ENCODE measurements at places on chromosomes 16 and 17.

DNA sequence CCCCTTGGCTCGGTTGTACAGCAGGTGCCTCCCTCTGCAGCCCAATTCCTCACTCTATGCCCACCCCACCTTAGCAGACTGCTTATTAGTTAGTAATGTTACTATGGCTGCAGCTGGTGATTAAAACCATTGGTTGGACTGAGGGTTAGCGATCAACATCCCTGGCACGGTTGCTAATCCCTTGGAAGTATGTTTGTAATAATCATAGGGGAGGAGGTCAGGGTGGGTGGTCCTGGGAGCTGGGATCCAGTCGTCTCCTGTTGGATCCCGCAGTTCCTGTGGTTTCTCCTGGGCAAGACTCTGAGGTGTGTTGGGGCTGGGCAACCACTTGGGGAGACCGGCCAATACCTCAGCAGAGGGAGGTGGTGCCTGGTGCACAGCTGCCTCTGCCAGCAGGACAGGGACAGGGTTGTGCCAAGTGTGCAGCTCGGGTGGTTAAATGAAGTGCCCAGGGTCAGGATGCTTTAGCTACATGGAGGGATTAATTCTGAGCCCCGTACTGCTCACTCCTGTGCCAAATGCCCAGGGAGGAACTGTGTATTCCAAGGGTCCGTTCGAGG, 38.0 kb downstream of the FZD2 start:
- DNase-seq: no peak

DNA sequence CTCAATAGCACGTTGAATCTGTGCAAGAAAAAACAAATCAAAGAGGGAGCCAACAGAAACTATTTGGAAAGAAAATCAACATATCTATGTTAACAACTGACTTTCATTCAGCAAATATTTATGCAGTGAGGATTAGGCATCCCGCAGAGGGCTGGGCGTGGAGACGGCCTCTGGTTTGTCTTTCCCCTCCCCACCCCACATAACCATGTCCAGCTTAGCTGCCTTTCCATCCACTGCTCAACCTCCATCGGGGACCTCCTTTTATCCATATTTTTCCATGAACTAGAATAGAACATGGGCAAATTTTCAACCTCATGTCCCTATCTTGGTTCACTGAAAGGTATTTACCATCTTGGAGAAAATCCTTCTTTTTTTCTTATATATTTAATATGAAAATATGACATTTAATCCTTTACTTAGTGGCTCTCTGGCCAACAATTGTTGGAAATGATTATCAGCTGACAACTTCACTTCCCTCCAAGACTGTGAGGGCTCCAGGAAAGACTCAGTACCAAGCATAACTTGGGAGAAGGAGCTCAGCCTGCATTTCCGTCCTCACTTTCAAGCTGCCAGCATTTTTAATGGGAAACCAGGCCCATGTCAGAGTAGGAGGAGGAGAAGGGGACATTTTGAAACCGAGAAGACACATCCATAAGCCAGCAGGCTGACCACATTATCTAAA, 462.6 kb upstream of the MAF start:
- DNase-seq: no peak

GRCh38 chr16:88504489-88505404, 51.7 kb downstream of the ZFPM1 start:
- DNase-seq: no peak

DNA sequence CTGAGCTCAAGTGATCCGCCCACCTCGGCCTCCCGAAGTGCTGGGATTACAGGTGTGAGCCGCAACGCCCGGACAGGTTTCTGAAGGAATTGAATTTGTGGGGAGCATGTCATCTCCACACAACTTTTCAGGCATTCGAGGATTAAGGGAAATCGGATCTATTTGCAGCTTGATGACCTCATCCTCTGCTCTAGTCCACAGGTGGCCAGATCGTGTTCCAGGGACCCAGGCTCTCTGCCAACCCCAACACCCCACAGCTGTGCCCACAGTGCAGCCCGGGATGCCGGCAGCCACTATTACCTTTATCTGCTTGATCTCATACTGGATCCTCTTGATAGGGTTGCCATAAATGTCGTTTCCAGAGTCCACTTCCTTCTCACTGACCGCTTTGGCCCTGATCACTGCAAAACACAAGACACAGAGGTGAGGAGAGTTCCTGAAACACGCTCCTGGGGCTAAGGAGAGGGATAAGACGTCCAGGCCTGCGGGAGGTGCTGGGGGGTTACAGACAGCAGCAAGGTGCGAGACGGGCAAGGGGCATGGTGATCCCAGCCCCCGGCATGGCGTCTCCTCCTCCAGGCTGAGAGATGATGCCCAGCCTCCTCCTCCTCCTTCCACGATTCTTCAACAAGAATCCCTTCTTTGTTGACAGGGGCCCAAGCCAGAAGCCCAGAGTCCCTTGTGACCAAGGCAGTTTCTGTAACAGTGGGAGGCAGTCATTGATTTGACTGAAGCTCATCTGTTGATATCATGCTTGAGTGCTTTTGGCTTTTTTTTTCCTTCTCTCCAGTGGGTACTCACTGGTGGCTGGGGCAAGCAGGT, 29.3 kb downstream of the CEP295NL start:
- no peak for DNase-seq

GRCh38 chr17:49914096-49914490, 54.9 kb upstream of the DLX4 start:
- no peak for DNase-seq

- no peak for DNase-seq
Measured at GRCh38 chr16:75801307-75801706, 75.0 kb upstream of the CPHXL start.

DNA sequence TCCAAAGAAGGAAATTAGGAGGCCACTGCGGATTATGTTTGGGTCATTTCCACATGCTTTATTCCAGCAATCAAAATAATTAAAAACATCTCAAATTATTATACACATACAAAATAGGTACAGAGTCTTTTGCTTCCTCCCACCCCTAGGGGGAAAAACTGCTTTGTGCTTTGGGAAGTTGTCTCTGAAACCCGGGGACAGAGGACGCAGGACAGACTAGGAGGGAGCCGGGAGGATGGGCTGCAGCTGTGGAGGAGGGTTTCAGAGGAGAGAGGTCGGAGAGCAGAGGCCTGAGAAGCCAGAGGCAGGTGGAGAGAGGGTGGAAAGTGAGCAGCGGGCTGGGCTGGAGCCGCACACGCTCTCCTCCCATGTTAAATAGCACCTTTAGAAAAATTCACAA, 17.4 kb downstream of the COL1A1 start:
- no peak for DNase-seq

GRCh38 chr17:49881054-49881402, 33.2 kb upstream of the TAC4 start:
- DNase-seq: no peak

- no peak for DNase-seq
Measured at GRCh38 chr16:85716680-85717038, 27.9 kb upstream of the GINS2 start.

- no peak for DNase-seq
Measured at GRCh38 chr16:66272461-66272860, 94.0 kb upstream of the CDH5 start.

- DNase-seq: peak; percentile 13
Measured at GRCh38 chr17:69525920-69526841, 111.7 kb downstream of the MAP2K6 start.

- no peak for DNase-seq
Measured at GRCh38 chr17:71791311-71791710, 329.5 kb upstream of the SOX9 start.

DNA sequence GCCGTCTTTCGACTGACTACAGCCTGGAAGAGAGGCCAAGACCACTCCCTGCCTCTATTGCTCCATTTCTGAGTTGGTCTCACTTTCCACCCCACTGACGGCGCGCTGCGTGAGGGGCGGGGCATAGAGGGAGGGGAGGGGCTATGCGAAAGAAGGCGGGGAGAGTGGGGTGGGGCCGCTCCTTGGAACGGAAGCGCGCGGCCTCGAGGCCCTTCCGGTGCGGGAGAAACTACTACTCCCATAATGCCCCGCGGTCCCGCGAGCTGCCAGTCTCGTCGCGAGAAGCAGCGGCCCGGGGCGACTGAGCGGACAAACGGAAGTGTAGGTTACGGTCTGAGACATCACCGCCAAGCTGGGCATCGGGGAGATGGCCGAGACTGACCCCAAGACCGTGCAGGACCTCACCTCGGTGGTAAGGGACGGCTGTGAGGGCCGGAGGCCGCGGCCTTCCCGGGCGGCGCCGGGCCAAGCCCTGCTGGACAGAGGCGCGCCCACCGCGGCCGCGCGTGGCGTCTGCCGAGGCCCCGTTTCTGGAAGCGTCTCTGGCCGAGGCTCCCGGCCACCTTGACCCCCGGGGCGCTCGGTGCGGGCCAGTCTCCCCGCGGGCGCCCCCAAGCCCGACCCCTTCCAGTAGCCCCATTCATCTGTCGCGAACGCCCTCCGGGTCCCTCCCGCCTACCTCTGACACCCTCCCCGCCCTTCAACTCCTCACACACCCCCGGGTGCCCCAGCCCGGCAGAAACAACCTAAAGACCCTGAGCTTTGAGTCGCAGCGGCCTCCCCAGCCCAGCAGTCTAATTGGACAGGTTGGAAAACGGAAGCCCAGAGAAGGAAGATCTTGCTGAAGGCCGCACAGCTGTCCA, at the start of gene HSBP1:
TSS of gene HSBP1 (plus strand) at position 269 of the 863 bp plus-strand sequence. CDS start at position 368, 99 bp downstream.
- DNase-seq: peak; percentile 87
